NCI-H345 (cell line): ENCODE measurements at places on chromosomes 6 and 20.
A peak's percentile ranks its signal among the peaks of the same experiment; 100 is the strongest.

- peak; percentile 73 for DNase-seq
Observed at GRCh38 chr6:111661541-111662061, 55.9 kb upstream of the TRAF3IP2 start.

DNA sequence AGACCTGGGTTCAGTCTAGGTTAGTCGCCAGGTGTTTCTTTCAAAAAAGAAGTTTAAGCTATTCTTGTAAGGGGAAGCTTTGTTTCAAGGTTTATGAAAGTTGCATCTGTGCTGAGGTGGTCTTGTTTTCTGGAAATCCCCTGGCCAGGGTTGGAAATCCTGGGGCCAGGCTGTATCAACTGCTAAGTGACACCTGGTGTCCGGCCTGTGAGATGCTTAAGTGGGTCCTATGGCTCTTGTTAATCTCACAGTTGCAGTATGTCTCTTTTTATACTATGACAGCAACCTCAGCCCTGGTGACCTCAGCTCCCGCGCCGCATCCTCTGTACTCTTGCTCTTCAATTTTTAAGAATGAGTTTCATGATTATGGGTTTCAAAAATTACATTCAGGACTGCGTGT, 72.0 kb downstream of the CHMP4B start:
- no peak for DNase-seq

- DNase-seq = peak; percentile 60
Observed at GRCh38 chr6:159104931-159105330, 60.1 kb upstream of the TAGAP start.

DNA sequence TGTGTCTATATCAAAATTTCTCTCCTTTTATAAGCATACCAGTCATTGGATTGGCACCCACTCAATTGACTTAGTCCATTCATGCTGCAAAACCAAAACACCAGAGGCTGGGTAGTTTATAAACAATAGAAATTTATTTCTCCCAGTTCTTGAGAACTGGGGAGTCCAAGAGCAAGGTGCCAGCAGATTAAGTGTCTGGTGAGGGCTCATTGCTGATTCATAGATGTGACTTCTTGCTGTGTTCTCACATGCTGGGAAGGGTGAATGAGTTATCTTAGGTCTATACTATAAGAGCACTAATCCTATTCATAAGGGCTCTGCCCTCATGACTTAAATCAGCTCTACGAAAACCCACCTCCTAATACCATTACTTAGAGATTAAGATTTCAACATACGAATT, 501.4 kb downstream of the EPM2A start:
- no peak for DNase-seq

GRCh38 chr6:160088069-160088783, 33.4 kb upstream of the SLC22A1 start:
- no peak for DNase-seq
